ENCODE measurements at places on chromosomes 11 and 22. TPM values are rescaled to one million over a fixed set of nuclear protein-coding genes. Genes with fewer than 3 reads are reported as not detected.

GPR83 gene
- not detected for total RNA-seq

OR5B17 gene
- not detected for total RNA-seq

CRYBB3 gene
- not detected for total RNA-seq

SLCO2B1 gene
- 15.6 TPM for total RNA-seq

CCDC188 gene
- total RNA-seq = not detected

ISX gene
- not detected for total RNA-seq

MS4A6E gene
- total RNA-seq = not detected

TCN1 gene
- 10.6 TPM for total RNA-seq

TEX12 gene
- total RNA-seq = not detected

CHST1 gene
- not detected for total RNA-seq

BSCL2 gene
- total RNA-seq = 55.8 TPM

IGLL5 gene
- total RNA-seq = not detected

CD3G gene
- total RNA-seq = not detected

DDI1 gene
- not detected for total RNA-seq

THRSP gene
- not detected for total RNA-seq

SCGB1D4 gene
- total RNA-seq = not detected

SAA2 gene
- not detected for total RNA-seq

AIFM3 gene
- total RNA-seq = 9.6 TPM

ALG9 gene
- total RNA-seq = 17.2 TPM

SOX6 gene
- total RNA-seq = 2.1 TPM

NLRP10 gene
- not detected for total RNA-seq

OR52B4 gene
- not detected for total RNA-seq

KCTD14 gene
- 10.0 TPM for total RNA-seq

OR8G5 gene
- not detected for total RNA-seq

PRR33 gene
- total RNA-seq = not detected

OR52N4 gene
- total RNA-seq = not detected

GAS2 gene
- 2.7 TPM for total RNA-seq

RAB3IL1 gene
- total RNA-seq = 9.6 TPM

TYR gene
- total RNA-seq = not detected

SUSD2 gene
- total RNA-seq = not detected

CKAP5 gene
- total RNA-seq = 24.7 TPM

C1QTNF4 gene
- not detected for total RNA-seq

TNNT3 gene
- not detected for total RNA-seq

HEPN1 gene
- not detected for total RNA-seq

SCN4B gene
- total RNA-seq = 0.38 TPM

NRXN2 gene
- 22.7 TPM for total RNA-seq

UPK3A gene
- 2.1 TPM for total RNA-seq

TCP11L1 gene
- total RNA-seq = 1.1 TPM

KRTAP5-9 gene
- not detected for total RNA-seq

DDX17 gene
- total RNA-seq = 378 TPM

TUBA8 gene
- total RNA-seq = 2.4 TPM

APOL5 gene
- not detected for total RNA-seq

CCDC87 gene
- 0.61 TPM for total RNA-seq

OVCH2 gene
- total RNA-seq = not detected

FAM180B gene
- not detected for total RNA-seq

GRIA4 gene
- 28.8 TPM for total RNA-seq

All from Caki2 (cell line).